Kidney glomerular epithelial cell (primary cell): ENCODE measurements at places on chromosomes 7 and 10.

DNA sequence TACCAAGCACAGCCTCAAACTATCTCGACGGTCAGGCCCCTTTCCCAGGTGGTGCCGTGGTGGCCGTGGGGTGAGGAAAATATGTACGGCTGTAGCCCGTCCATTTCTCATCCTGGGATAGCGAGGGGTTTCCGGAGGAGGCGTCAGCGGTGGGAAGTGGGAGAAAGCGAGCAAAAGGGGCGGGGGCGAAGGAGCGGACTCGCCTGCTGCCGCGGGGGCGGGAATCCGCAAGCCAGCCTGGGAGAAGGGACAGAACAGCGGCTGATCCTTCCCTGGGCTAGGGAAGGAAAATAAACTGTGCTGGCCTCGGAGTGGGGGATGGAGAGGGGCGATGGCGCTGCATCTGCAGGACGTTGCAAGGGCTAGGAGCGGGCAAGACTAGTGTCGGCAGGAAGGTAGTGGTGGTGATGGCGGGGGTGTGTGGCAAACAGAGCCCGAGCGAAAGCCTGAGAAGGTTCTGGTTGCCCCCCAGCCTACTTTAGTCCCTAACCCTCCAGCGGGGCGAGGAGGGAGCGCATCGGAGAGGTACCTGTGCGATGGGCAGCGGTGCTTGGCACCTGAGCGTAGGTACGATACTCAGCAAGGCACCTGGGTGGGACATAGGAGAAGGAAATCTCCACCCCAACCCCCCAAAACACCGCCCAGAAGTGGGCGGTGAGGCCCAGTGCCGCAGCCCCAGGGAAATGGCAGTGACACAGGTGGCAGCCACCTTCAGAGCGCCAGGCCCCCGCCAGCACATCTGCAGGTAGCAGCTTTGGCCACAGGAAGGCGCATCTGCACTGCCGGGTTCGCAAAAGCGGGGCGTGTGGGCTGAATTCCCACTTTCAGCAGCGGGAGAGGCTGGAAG, 49.9 kb upstream of the STEAP1B start:
- peak; percentile 6 for DNase-seq

GRCh38 chr7:34652809-34653208, 5.2 kb upstream of the NPSR1 start:
- no peak for DNase-seq

- no peak for DNase-seq
These were observed 8.3 kb downstream of the PSTK start for GRCh38 chr10:122988501-122988900.

DNA sequence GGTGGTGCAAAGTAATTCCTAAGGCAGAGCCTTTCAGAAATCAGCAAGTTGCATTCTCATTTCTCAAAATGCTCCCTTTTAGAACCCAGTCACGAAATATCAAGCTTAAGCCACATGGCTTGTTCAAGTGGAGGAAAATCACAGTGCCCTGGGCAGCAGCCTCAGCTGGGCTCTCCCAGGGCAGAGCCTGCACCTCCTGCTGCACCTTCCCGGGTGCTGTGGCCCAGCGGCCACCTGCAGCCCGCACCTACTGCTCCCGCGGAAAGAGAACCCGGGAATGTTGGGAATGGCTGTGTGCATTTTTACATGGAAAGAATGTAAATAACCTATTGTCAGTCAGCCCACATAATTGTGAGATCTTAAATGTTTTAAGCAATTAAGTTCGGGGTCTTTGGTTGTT, 396.5 kb upstream of the VSTM2A start:
- no peak for DNase-seq

DNA sequence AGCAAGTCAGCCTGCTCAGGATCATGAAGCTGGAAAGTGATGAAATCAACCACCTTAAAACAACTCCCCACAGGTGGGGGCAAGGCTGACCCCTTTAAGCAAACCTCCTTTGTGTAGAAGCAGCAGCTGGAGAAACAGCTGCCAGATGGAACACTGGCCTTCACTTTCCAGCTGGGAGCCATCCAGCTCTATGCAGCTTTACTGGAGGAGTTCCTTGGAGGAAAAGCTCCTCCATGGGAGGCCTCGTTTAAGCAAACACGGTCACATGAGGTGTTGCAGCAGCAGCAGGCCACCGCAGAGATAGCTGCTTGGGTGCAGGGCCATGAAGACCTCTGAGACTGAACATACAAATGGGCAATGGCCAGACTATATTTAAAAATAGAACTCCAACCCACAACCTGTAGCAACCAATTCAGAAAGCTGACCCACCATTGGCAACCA, 13.0 kb upstream of the DLG5 start:
- DNase-seq: no peak

DNA sequence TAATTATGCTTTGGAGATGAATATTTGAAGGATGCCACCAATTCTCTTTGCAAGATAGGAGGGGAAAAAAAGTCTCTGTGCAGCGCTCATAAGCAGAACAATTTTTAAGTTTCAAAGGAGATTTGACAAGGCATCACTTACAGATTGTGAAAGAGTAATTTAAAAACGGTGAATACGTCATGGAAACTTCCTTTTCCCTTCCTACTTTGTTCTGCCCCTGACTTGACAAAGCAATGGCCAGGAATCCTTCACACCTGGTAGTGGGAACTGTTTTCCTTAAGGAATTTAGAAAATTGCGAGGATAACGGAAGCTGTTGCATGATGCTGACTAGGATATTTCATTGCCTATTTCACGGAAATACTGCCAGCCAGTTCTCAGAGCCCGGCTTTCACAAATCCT, 16.7 kb downstream of the FAM107B start:
- DNase-seq: no peak

- no peak for DNase-seq
These were observed 153.1 kb upstream of the MEOX2 start for GRCh38 chr7:15839416-15840100.

- DNase-seq: no peak
These were observed 355.5 kb downstream of the CDC14C start for GRCh38 chr7:49279891-49280290.

- DNase-seq: no peak
These were observed 19.5 kb downstream of the BAG3 start for GRCh38 chr10:119670717-119671116.

- DNase-seq: no peak
These were observed 389.1 kb upstream of the COBL start for GRCh38 chr7:51705701-51706100.

GRCh38 chr7:89265631-89266030, 470.1 kb upstream of the TEX47 start:
- no peak for DNase-seq

- DNase-seq: peak; percentile 60
These were observed 91.9 kb upstream of the PIK3CG start for GRCh38 chr7:106773228-106773627.

DNA sequence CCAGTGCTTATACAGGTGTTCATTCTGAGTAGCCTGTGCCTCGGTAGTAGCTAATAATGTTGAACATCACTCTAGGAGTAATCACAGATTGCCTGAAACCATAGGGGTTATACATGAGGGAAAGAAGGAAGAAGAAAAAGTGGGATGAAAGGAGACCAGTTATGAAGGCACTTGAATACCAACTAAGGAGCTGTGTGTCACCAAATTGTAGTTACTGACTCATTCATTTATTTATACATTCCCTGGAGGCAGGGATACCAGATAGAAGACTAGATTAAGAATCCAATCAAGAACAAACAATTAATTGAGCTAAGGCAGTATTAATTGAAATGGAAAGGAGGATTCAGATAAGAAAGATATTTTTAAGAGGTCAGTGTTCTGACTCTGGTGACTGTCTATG, 129.6 kb upstream of the PRPS1L1 start:
- no peak for DNase-seq

GRCh38 chr10:35364808-35365207, 28.5 kb downstream of the CCNY start:
- no peak for DNase-seq

DNA sequence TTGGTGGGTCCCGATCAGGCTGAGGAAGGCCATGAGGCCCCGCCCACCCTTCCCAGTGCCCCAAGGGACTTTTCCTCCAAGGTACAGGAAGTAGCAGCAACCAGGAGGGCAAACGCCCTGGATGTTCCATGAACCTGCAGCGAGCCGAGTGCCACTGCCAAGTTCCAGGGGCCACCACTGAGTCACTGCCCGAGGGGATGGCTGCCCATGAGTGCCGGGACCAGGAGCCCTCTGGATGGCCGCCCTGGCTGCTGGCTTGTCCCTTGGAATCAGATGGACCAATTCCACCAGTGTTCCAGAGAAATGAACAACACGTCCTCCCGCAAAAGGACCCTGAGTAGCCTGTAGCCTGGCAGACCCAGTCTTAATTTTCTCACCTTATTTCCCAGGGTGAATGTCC, 74.2 kb downstream of the ZRANB1 start:
- DNase-seq: no peak

GRCh38 chr7:28919510-28919909, 38.6 kb downstream of the TRIL start:
- DNase-seq: no peak

DNA sequence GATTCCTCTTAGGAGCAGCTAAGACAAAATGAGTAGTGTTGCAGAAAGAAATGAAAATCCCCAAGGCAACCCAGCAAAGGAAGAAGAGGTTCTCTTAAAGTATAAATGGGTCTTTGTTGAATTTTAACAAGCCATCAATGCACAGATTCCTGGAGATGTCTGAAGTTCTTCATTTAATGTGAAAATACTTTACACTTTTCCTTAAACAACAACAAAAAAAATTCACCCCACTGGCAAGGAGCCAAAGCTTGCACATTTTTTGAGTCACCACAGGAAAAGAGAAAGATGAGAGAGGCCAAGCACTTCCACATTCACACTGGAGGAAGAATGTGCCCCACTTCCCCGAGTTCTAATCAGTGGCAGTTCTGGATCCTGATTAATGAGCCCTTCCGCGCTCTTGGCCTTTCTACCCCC, 286.4 kb upstream of the MEOX2 start:
- no peak for DNase-seq

GRCh38 chr7:80127412-80128160, 7.0 kb upstream of the GNAI1 start:
- no peak for DNase-seq

GRCh38 chr7:23106823-23107663, 1.5 kb downstream of the KLHL7 start:
- peak; percentile 37 for DNase-seq

GRCh38 chr7:95700917-95701316, 71.4 kb upstream of the DYNC1I1 start:
- DNase-seq: no peak

DNA sequence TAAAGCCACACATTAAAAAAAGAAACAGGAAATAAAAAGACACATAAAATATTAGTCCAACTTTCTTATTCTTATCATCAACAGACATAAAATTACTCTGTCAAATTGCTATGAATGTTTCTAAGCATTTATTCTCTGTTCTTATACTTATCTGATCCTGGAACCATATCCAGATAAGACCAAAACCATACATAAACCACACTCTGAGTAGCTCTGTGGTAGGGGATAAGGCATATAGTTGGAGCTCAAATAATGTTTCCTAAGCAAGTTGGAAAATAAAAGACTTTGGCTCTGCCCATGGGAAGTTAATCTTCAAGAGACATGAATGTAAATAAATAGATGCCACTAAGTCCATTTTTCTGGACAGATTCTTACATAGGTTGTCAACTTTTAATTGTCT, 103.1 kb upstream of the PLXDC2 start:
- DNase-seq: no peak

GRCh38 chr7:3000566-3000965, 43.1 kb downstream of the CARD11 start:
- no peak for DNase-seq

DNA sequence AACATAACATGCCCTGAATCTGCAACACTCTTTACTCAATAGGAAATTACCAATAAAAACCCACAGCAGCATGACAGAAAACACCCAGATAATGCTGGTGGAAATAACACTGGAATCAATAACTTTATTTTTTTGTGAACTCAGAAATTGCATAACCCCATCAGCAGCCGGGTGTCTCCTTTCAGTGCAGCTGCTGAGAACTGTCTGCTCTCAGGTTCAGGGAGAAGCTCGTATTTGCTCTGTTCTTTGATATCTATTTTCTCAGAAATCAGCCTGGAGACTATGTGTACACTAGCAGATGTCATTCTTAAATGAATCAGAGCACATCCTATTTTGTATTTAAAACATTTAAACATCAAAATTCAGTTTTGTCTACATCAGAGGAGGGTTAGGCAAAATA, 506.0 kb downstream of the POM121L12 start:
- DNase-seq: no peak

DNA sequence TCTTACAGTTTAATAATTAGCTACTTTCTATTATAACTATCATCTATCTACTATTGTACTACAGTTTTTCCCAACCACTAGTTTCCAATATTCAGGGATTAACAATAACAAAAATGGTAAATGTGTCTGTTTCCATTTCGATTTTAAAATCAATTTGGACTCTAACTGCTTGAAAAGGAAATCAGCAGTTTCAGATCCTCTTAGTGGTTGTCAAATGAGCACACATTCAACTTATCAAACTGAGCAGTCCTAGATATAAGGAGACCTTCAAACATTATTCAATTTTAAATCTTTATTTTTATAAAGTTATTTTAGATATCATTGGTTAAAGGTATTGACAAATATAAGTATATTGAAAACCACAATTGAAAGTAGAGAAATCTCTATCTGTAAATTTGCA, 46.8 kb upstream of the CD36 start:
- no peak for DNase-seq

- DNase-seq: peak; percentile 74
These were observed 11.0 kb upstream of the DNTT start for GRCh38 chr10:96292971-96293920.

GRCh38 chr10:96334616-96335526, 23.9 kb downstream of the OPALIN start:
- peak; percentile 57 for DNase-seq

DNA sequence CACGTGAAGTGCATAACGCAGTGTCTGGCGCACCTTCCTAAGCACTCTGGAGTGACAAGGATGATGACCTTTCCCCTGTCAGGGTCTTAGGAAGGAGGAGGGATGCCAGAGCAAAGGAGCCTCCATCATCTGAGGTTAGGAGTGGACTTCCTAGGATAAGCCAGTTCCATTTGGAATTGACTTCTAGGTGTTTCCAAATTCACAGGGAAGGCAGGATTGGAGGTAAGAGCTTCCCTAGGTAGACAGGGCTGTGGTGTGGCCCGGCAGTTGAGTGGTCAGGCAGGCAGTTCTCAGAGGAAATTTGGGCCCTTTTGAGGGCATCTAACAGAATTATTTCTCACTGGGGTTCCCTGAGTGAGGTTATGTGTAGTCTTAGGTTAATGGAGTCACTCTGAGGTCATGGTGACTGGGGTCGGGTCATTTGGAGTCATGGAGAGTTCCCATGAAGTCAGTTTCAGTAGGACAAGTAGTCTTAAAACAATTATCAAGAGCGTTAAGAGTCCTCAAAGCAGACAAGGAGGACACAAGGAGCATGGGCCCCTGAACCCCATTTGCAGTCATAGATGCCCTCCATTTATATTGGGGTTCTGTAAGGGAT, 8.2 kb downstream of the PPIF start:
- DNase-seq: no peak

- no peak for DNase-seq
These were observed 333.8 kb downstream of the LRMDA start for GRCh38 chr10:75764974-75765788.

GRCh38 chr7:130733931-130734814, at the start of gene KLF14:
Gene KLF14, minus strand, starts transcription at chr7:130734207. Its CDS starts 174 bp downstream, at chr7:130734033.
- peak; percentile 27 for DNase-seq

- no peak for DNase-seq
These were observed 412.4 kb upstream of the MKI67 start for GRCh38 chr10:128538671-128539070.
